ENCODE measurements at places on chromosomes 2 and 18.

GRCh38 chr2:186590759-186591505 lies 1.1 kb downstream of the ITGAV start:
- no peak for DNase-seq

DNA sequence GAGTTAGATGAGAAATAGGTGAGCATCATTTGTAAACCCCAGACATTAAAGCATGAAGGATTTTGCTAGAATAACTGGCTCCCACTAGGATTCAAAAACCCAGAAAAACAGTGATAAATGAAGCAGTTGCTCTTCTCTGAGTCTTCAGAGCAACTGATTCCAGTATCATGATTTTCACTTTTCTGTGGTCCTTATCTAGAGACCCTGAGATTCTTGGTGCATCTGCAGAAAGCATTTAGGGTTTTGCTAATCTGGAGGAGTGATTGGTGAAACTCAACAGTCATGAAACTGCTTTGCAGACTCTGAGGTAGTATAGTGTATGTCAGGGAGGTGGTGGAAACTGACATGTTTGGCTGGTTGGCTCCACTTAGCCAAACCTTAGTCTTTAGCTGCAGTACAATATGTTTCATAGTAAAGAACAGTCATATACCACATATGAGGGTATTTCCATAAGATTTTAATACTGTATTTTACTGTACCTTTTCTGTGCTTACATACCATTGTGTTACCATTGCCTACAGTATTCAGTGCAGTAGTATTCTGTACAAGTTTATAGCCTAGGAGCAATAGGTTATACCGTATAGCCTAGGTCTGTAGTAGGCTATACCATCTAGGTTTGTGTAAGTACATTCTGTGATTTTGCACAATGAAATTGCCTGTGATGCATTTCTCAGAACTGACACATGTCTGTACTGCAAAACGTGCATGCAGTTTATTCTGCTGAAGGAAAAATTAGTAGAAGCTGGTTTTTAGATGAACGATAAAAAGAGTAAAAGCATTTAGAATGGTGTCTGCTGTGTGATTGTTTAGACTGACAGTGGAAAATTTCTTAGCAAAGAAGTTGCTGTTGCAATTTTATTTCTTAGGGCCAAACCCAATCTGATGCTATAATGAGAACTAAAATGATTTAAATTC lies 23.8 kb downstream of the EML4 start:
- no peak for DNase-seq

- DNase-seq, result no peak
Measured at GRCh38 chr2:171008550-171009205, 79.6 kb downstream of the GORASP2 start.

DNA sequence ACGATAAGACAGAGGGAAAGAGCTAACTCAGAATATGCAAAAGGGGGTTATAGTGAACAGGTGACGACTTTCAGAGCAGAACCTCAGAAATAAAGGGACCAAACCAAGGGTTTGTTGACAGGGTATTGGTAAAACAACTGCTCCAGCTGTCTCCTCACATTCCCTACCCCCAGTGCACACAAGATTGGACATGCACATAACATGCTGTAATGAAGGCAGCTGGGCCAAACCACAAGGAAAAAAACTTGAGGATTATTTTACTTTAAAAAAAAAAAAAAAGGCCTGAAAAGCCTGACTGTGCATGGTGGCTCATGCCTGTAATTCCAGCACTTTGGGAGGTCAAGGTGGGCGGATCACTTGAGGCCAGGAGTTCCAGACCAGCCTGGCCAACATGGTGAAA lies 3.5 kb downstream of the RBM43 start:
- DNase-seq, result no peak

DNA sequence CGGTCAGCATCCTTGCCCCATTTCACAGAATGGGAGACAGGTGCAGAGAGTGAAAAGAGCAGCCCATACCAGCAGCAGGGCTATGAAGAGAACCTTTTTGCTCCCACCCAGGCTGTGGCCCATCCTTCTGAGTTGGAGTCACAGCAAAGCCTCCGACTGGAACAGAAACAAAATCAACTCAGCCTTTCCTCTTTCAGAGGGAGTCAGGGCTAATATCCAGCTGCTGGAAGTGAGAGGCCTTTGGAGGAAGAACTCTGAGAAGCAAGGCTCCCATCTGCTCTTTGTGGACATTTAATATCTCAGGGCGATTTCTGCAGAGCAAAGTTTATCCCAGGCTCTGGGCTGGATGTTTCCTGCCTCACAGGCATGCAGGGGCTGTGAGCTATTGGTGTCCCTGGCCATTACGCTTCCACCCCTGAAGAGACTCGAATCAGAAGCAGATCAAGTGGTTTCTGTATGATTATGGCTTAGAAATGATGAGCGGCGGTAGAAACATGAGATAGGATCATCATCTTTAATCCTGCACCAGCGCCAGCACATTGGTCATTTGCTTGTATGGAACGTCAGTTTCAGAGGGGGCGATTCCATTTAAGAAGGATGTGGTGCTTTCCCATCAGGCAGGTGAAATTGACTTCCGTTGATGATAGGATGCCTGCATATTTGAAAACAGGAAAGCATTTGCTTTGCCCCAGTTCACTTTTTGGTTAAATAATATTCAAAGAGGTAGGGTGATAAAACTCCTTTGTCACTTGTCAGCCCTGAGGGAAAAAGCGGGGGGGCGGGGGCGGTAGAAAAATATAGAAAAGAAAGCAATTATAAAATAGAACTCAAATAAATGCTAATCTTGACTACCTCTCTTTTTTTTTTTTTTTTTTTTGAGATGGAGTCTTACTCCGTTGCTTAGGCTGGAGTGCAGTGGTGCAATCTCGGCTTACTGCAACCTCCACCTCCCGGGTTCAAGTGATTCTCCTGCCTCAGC lies 152.4 kb downstream of the LRRC30 start:
- DNase-seq, result no peak

GRCh38 chr2:160747501-160748170 lies 254.0 kb upstream of the RBMS1 start:
- no peak for DNase-seq

GRCh38 chr2:203730883-203731282 lies 24.4 kb downstream of the CD28 start:
- no peak for DNase-seq

DNA sequence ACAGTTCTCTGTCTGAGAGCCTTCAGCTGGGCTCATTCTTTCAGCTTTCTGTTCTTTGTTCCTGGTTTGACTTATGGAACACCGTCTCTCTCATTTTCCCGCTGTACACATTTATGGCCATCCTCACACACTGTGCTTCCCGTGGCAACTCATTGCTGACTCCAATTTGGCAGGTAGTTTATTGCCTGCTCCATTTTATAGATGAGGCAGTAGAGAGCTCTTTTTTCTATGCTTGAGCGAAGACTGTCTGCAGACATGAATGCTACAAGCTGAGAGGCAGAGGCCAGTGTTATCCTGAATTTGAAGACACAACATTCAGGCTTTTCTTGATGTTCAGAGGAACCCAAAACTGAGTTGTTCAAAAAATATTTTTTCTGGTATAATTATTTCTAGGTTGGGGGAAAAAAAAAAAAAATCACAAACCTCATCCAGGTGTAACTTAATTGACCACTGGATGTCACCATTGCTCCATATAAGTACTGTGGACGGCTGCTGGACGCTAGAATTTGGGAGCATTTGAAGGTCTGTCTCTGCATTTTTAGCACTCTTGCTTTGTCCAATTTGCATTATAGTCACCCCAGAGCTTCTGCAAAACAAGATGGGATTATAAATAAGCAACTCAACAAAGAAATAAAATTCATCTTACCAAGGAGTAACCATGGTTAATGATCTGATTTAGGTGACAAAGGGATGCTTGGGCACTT lies 83.5 kb downstream of the HRH4 start:
- no peak for DNase-seq

DNA sequence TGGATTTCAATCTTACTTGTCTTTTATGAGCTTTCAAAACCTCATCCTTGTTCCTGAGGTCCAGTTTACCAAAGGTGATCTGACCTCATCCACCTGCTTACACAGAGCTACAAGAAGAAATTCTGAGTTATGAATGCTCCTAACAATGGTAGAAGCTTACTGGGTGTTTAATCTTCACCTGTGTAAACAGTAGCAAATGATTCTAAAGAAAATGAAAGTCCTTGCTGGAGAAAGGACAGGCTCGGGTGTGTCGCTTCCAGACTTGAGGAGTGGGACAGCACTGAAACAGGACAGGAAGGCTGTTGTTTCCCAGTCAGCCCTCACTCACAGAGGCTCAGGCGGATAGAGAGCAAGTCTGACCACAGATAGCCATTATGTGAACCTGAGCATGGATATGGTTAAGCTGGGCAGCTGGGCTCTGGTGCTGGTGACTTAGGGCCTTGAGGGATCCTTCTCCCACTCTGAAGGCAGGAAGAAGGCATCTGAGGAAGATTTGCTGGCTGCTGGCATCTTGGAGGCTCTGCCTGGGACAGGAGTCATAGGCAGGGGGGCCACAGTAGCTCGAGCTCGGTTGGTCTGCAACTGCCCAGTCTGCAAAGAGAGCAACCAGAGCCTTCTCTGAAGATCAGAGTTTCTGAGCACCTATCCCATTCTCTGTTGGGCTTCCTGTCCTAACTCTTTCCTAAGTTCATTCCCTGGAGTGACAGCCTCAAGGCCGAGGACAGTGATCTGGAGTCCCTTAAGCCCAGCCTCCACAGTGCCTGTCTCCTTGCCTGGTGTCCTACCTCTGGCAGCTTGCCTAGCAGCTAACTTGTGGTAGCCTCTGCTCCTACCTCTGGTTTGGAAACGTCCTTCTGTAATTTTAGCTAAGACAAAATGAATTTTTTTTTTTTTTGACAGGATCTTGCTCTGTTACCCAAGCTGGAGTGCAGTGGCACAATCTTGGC lies 4.0 kb downstream of the DOK1 start:
- DNase-seq, result no peak

DNA sequence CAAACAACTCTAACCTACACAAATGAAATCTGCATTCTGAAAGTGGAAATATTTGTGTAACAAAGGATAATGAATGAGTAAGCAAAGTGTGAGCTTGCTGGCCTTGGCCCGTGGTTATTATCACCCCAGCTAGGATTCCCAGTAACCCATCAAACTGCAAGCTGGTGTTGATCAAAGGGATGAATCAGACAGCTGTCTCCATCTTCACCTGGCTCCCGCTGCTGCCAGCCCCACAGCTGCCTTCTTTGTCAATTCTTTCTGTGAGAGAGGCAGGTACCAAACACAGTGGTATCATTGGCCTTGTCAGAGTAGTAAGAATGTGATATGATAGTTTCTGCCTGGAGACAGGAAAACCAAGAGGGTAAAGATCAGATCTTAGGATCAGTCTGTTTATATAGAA lies 25.2 kb upstream of the RGPD4 start:
- DNase-seq, result no peak

DNA sequence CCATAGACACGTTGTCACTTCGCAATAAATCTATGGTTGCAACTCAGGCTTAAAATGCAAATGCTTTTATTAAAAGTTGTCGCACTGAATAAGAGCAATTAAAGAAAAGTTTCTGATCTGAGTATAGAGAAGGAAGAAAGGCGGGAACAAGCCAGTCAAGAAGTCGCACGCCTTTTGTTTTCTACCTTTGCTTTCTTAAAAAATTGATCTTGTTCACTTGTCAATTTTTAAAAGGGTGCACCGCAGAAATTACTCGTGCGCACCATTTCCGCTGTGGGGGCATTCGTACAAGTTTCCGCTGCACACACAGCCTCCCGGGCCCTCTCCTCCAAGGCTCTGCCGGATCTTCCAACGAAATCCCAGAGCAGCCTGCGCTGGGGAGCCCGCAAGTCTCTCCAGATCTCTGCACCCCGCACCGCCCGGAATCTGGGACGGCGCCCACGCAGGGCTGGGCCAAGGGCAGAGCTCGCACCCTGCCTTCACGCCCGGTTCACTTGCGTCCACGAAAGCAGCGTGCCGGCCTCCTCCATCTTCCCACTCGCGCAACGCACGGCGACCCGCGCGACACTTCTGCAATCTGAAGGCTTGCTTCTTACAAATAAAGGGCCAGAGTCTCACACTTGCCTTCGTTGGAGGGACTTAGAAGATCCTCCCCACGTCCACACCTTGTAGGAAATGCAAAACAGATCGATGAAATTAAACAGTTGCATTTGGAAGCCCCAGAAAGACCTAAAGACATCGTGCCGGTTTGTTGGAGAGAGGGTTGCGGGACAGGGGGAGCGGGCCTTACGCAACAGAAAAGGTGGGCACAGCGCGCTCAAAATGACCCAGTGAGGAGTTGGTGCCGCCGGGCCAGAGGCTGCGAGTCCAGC lies 2.6 kb upstream of the SALL3 start:
- no peak for DNase-seq

DNA sequence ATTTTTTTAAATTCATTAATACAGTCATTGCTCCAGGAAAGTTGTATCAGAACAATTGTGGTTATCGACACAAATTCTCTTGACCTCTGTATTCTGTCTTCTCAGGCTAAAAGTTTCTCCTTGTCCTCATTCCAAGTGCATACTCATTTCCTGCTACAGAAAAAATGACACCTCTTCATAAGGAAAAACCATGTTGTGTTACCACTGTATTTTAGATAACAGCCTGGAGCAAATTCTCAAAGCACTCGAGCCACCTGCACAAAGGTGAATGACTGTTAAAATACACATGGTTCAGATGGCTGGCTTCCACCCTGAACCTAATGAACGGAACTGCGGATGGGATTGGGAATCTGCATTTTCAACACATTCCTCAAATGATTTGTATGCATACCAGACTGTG lies 586.5 kb downstream of the EPHA4 start:
- DNase-seq, result no peak

- no peak for DNase-seq
Measured at GRCh38 chr2:171564463-171564862, 42.2 kb downstream of the CYBRD1 start.

DNA sequence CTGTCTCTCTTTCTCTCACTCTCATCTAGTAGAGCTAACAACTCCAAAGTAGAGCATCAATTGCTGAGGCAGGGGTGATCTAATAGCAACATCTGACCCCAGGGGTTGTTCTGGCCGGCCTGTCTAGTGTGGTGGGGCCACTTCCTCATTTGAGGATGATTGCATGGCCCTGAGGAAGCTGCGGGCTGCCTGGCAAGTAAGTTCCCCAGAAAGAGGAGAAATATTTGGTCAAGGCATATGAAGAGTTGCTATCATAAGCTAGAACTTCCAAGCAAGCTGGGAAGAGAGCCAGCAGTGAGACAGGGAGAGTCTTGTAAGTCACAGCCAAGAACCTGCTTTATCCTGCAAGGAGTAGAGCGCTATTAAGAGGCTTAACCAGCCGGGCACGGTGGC lies 50.8 kb upstream of the TMEM87B start:
- no peak for DNase-seq

DNA sequence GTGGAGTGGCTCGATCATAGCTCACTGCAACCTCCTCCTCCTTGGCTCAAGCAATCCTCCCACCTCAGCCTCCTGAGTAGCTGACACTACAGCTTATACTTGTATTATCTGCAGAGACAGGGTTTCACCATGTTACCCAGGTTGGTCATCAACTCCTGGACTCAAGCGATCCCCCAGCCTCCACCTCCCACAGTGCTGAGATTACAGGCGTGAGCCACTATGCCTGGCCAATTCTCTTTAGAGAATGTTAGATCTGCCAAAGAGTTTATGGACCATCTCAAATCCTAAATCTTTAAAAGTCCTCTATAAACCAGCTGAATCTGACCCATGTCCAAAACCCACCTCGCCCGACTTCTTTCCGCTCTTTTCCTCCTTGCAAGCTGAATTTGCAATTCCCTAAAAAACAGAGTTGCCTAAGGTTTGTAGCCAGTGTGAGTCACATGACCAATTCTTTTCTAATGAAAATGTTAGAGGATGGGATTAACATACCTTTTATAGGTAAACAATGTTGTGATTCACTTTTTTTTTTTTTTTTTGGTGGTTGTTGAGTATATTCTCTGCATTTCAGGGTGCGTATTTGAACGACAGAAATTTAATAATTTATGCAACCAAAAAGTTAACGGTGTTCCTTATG lies 2.4 kb upstream of the PMAIP1 start:
- DNase-seq, result no peak

All from activated gamma-delta T cell (primary cell).